ENCODE measurements at places on chromosomes 13 and 19.
A peak's percentile ranks its signal among the peaks of the same experiment; 100 is the strongest.

- no peak for DNase-seq
Measured at GRCh38 chr19:6234527-6234926, 45.2 kb downstream of the MLLT1 start.

- DNase-seq: peak; percentile 80
Measured at GRCh38 chr19:1826557-1827521, 14.8 kb upstream of the ATP8B3 start.

GRCh38 chr13:49951754-49952535 lies 15.8 kb upstream of the SPRYD7 start:
- no peak for DNase-seq

DNA sequence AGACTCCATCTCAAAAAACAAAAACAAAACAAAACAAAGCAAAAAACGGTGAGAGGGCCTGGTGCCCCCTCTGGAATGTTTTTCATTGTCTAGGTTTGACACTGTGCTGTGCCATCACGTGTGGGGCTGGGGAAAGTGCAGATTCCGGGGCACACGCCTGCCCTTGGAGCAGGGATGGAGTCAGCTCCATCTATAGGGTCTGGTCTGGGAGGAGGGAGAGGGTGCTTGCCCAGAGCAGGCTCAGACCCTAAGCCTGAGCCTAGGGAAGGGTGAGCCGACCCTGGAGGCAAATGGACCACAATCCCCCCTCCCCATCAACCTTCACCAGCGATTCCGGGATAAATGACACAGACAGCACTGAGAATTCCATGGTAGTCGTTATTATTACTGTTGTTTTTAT lies 10.9 kb upstream of the ZBTB32 start:
- DNase-seq: no peak

DNA sequence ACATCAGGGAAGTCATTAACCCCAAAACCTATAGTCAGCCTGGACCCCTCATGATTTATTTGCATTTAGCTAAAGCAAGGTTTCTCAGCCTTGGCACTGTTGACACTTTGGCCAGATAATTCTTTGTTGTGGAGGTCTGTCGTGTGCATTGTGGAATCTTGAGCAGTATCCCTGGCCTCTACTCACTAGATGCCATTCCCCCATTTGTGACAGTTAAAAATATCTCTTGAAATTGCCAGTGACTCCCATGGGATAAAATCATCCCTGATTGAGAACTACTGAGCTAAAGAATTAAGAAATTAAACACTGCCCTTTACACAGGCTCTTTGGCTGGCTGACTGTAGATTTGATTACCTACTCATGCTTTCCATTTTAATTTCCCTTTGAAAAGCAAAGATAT lies 102.7 kb downstream of the LMO7 start:
- no peak for DNase-seq

- no peak for DNase-seq
Measured at GRCh38 chr19:11519138-11519537, 9.8 kb downstream of the ECSIT start.

GRCh38 chr19:310781-311496 lies 19.7 kb upstream of the PLPP2 start:
- DNase-seq: no peak

GRCh38 chr13:50989476-50989875 lies 79.9 kb downstream of the RNASEH2B start:
- DNase-seq: peak; percentile 30

DNA sequence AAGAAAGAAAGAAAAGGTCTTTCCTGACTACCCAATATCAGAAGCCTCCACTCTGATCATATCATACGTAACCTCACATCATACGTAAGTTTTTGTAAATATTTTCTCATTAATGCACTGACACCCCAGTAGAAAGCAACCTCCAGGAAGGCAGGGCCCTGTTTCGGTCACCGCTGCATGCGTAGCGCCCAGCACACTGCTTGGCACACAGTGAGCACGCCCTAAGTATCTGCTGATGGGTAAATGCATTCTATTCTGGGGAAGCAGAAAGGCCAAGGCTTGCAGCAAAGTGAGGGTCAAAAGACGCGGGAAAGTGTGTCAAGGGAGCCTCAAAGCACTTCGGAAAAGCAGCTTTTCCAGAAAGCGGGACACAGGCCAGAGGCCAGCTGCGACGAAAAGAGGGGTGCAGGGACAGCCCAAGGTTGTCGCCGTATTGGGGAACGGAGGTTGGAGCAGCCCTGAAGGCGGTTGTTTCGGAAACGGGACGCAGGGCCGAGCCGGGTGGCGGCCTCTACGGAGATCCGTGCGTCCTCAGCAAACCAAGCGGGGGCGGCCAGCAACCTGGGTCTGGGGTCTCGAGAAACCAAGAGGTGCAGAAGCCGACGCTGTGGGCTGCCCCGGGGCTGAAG lies 463 bp downstream of the SUGP1 start:
- DNase-seq: no peak

DNA sequence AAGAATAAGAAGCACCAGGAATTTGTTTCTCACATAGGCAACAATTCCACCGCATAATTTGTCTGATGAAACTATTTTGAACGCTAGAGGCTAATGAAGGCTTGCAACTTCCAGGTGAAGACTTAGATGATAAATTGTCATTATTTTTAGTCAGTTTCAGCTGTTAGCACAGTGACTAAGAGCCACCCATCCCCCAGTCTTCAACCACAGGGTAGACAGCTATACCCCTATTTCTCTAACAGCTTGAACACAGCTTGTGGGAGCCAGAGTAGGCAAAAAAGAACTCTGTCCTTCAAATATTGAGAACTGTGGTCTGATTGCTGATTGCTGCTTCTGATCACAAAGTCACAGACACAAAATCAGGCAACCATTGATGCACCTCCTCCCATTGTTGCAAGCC lies 1124.8 kb upstream of the PRR20A start:
- no peak for DNase-seq

- DNase-seq: peak; percentile 69
Measured at GRCh38 chr19:42280815-42281145, 11.7 kb downstream of the CIC start.

DNA sequence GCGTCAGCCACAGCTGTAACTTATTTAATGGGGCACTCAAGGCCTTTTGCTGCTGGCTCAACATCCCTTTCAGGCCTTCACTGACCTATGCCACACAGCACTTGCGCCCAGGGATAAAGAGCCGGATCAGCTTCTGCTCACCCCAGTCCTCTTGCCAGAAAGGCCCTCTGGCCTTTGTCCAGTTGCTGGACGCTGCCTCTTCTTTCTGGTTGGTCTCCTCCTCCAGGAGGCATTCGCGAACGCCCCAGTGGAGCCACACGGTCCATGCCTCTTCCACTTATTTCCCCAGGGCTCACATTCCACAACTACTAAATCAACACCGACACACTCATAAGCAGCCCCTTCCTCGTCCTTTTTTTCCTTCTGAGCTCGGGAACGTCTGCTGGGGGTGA lies 3.7 kb upstream of the ZNF329 start:
- DNase-seq: no peak

DNA sequence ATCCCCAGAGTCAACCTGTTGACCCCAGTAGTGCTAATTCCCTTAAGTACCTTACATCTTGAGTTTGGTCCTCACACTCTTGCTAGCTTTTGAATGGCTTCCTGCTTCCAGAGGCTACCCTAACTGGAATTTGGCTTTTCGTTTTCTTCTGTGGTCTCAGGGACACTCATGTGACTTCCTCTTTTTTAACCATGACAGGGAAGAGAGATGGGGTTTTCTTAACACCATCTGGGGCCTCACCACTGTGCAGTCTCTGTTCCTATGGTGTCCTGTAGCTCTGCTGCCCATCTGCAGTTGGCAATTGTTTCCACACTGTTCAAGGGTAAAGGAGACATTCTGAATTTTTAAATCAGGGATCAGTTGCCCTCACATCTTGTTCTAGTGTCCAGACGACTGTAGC lies 66.7 kb downstream of the SLC10A2 start:
- no peak for DNase-seq

DNA sequence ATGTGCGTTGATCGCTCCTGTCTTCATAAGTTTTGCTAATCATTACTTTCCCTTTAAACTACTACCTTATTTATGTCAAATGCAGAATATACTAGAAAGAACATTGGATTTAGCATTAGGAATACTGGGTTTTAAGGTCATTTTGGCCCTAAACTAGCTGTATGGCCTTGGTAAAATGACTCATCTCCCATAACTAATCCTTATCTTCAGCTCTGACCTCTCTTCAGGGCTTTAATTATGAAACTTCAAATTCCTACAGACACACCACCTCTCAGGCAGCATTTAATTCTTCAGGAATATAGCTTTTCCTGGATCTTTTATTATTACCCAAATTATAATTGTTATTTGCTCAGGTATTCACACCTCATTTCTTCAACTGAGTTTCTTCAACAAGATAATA lies 121.2 kb downstream of the STARD13 start:
- DNase-seq: no peak

- DNase-seq: no peak
Measured at GRCh38 chr13:41939398-41939797, 21.5 kb downstream of the VWA8 start.

DNA sequence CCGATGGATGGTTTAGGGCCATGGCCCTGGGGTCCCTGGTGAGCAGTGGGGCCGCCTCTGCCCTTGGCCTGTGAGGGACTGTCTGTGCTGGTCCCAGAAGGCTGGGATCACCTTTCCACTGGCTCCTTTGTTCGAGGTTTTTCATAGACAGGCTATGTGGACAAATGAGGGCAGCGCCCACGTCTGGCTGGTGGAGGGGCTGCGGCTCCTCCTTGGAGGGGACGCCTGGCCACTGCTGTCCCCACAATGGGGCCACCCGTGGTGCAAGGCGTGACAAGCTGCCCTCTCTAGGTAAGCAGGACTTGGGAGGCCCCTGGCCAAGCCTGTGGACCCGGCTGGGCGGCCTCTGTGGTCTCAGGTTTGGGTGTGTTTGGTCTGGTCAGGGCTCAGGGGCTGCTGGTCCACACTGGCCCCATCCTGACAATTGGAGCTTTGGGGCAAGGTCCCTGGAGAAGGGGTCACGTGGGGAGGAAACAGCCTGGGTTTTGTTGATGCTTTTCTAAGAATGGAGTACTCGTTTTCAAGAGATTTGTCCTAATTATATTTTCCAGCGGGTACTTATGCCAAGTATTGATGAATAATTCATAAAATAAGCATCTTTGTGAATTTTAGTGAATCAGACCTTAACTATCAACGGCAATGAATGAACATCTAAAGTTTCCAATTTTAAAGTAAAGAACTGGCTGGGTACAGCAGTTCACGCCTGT lies 33.3 kb downstream of the MCF2L start:
- DNase-seq: peak; percentile 35

GRCh38 chr13:26897706-26898550 lies 137.3 kb upstream of the GPR12 start:
- DNase-seq: no peak

- DNase-seq: no peak
Measured at GRCh38 chr13:97848886-97849285, 104.6 kb upstream of the IPO5 start.

DNA sequence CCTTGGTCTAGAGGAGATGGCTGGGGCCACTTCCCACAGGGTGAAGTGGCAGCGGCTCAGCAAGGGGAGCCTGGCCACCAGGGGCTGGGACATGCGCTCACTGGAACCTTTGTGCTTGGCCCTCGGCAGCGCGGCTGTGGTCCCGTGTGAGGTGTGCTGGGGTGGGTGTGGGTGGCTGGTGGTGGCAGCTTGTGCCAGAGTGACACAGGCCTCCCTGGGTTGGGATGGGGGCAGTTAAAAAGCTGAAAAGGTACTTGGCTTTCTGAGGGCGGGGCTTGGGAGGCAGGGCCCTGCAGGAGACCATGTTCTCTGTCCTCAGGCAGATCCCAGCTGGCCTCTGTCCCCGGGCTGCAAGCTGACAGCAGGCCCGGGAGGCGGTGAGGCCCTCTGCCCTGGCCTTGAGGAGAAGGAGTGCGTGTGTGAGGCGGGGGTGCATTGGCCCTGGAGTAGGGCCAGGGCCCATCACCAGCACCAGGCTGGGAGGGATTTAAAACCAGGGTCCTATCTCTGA lies 17.3 kb downstream of the MPND start:
- no peak for DNase-seq

- no peak for DNase-seq
Measured at GRCh38 chr13:42211704-42212464, 60.1 kb upstream of the AKAP11 start.

- DNase-seq: no peak
Measured at GRCh38 chr13:27080018-27080948, 91.3 kb downstream of the USP12 start.

- DNase-seq: no peak
Measured at GRCh38 chr19:39342647-39343305, 555 bp downstream of the SAMD4B start.

DNA sequence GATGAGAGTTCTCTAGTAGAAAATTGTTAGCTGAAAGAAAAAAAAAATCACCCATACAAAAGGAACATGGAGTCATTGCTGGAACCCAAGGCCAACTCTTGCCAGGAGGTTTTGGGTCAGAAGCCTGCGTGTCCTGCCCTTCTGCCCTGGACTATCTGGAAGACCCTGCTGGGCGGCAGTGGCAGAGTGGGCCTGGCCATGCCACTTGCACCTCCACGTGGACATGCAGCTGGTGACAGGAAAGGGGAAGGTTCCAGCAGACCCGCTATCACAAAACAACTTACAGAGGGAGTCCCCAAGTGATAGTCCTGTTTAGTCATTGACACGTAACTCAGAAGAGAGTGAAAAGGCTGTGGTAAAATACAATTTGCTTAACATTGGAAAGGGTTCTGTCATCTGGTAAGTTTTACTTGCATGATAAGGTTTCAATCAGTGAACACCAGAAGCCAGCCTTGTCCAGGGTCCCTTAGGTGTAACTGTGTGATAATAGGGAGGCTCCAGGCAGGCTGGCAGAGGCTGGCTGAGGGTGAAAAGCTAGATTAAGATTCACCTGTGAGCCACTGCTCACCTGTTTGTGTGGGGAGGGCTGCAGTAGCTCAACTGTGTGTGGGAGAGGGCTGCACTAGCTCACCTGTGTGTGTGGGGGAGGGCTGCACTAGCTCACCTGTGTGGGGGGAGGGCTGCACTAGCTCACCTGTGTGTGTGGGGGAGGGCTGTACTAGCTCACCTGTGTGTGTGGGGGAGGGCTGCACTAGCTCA lies 47.8 kb downstream of the COL4A2 start:
- DNase-seq: no peak

GRCh38 chr19:24033963-24034342 lies 53.0 kb upstream of the ZNF254 start:
- DNase-seq: no peak
